ENCODE measurements at places on chromosomes 4 and X.

DNA sequence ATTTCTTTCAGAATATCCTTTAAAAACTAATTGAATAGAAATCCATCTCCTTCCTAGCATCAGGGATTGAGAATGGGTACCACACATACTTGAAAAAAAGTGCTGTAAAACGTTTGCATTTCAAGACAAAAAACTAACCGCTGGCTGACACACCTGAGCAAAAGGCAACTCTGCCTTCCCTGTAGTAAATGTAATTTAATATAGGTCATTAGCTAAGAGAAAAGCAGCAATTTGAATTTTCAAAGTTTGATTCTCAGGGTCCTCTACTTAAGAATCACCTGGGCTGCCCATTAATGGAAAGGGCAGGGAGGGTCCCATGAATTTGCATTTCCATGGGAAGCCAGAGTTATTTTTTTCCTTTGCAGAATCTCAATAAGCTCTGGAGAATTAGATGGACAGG lies 40.5 kb upstream of the SPP1 start:
- no peak for DNase-seq

DNA sequence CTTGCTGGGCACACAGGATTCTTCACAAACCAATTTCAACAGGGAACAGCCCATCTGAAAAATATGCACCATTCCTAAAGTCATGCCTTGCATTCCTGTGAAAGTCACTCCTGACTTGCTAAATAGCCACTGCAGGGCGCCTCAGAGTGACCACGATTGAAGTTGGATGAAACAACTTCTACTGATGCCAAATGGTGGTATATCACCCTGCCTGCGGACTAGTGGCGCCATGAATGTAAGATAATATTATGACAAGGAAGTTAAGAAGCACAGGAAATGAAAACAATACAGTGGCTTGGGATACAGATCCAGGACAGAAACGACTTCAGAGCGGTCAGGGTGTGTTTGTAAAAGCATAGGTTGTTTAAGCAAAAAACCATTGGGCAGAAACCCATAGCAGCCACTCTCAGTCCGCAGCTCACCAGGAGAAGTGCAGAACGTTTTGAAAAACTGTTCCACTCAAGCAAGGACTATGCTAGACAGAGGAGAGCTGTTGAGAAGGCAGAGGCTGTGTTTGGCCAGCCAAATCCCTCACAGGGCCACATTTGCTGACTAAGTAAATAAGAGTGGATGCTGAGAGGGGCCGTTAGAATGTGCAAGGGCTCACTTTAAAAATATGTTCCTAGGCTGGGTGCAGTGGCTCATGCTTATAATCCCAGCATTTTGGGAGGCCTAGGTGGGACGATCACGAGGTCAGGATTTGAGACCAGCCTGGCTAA lies 250.4 kb downstream of the PTTG2 start:
- DNase-seq = no peak

- DNase-seq = no peak
Measured at GRCh38 chr4:8149664-8150063, 8.9 kb downstream of the ABLIM2 start.

DNA sequence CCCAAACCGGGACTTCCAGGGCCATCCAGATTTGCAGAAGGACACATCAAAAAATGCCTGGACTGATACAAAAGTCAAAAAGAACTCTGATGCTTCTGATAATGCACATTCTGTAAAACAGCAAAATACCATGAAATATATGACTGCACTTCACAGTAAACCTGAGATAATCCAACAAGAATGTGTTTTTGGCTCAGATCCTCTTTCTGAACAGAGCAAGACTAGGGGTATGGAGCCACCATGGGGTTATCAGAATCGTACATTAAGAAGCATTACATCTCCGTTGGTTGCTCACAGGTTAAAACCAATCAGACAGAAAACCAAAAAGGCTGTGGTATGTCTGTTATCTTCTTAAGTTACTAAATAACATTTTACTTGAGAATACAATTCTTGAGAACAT lies 9.2 kb downstream of the PLK4 start:
- DNase-seq = no peak

GRCh38 chr4:48945981-48946380 lies 39.4 kb upstream of the OCIAD2 start:
- no peak for DNase-seq

GRCh38 chrX:38804682-38805431 lies 3.6 kb downstream of the MID1IP1 start:
- no peak for DNase-seq

- no peak for DNase-seq
Measured at GRCh38 chr4:97761445-97762114, 381.7 kb downstream of the STPG2 start.

DNA sequence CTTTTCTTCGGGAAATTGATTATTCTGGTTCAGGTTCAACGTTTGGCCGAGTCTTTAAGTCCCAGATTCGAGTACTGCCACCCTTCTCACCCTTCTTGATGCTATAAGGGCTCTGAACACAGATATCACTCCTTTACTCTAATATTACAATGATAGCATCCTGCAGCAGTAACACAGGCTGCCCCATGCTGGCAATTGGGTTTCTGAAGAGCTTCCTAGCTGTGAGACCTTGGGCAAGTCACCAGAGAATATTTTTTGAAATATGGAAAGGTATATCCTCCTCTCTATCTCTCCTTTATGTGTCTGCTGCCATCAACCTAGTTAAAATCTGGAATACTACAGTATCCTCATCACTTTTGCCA lies 297 bp upstream of the MTMR8 start:
- DNase-seq = no peak

DNA sequence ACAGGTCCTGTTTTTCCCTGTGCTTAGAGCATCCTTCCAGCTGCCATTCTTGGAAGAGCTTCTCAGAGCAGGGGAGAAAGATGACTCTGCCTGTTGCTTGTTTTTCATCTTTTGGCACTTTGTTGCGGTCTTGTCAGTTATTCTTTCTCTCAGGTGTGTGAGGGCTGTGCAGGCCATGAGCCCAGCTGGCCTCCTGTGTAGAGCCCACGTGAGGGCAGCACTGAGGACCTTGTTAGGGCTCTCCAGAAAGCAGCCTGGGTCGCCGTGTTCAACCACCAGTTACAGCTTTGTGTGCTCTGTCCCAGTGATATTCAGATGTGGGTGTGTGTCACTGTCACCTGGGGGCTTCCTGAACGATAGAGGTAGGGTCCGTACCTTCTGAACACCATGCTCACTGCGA lies 52.8 kb downstream of the NOP14 start:
- DNase-seq = no peak

DNA sequence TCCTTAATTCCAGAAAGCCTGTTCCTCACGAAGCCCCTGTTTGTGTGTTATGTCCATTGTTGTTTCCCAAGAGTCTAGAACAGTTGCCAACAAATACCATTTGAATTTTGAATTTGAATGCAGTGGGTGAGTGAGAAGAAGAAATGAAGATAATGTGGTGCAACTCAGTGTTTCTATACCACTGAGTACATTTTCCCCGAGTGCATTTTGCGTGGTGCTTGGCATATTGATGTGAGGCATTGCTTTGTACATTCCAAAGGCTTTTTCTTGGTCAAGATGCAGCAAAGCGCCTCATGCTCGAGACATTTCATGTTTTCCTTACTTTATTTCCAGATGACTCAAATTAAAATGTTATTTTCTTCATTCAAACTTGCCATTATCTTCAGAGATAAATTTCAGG lies 253.1 kb upstream of the RPS6KA3 start:
- DNase-seq = no peak

GRCh38 chr4:155914782-155915181 lies 11.3 kb downstream of the TDO2 start:
- DNase-seq = no peak

GRCh38 chr4:127771535-127772275 lies 10.4 kb upstream of the HSPA4L start:
- no peak for DNase-seq

- DNase-seq = no peak
Measured at GRCh38 chr4:52999626-53000025, 137.5 kb downstream of the RASL11B start.

- DNase-seq = no peak
Measured at GRCh38 chrX:72316408-72317110, 10.8 kb upstream of the CITED1 start.

GRCh38 chr4:5026371-5026770 lies 7.1 kb upstream of the CYTL1 start:
- no peak for DNase-seq

- DNase-seq = no peak
Measured at GRCh38 chr4:86497131-86497530, 97.0 kb upstream of the PTPN13 start.

- no peak for DNase-seq
Measured at GRCh38 chr4:21992330-21992729, 43.8 kb upstream of the KCNIP4 start.

DNA sequence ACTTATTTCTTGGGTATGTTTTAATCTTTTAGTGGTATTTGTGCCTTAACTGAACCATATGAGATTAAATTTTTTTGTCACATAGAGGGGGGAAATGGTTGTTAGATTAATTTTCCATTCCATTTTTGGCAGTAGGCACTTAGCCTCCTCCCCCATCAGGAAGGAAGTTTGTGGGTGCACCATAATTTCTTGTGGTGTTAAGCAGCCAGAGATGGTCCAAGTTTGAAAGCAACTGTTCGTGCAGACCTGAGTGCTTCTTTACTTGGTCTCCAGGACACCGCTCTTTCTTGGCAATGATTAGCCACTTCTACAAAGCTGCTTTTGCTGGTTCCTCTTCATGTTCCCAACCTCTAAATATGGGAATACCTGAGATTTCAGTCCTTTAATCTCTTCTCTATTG lies 92.7 kb upstream of the RPL34 start:
- no peak for DNase-seq

DNA sequence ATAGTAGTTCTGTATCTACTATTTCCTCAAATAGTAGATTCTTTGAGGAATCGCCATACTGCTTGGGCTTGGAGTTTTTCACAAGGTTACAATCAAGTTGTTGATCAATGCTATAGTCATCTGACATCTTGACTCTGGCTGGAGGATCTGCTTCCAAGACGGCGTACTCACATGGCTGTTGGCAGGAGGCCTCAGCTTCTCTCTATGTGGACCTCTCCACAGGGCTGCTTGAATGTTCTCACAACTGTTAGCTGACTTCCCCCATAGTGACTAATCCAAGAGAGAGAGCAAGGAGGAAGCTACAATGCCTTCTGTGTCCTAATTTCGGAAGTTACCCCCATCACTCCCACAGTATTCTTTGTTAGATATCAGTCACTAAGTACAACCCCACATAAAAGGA lies 10.3 kb downstream of the EGFL6 start:
- no peak for DNase-seq

GRCh38 chr4:7402526-7402925 lies 32.2 kb downstream of the PSAPL1 start:
- DNase-seq = no peak

- DNase-seq = no peak
Measured at GRCh38 chr4:120291541-120291940, 224.9 kb upstream of the MAD2L1 start.

DNA sequence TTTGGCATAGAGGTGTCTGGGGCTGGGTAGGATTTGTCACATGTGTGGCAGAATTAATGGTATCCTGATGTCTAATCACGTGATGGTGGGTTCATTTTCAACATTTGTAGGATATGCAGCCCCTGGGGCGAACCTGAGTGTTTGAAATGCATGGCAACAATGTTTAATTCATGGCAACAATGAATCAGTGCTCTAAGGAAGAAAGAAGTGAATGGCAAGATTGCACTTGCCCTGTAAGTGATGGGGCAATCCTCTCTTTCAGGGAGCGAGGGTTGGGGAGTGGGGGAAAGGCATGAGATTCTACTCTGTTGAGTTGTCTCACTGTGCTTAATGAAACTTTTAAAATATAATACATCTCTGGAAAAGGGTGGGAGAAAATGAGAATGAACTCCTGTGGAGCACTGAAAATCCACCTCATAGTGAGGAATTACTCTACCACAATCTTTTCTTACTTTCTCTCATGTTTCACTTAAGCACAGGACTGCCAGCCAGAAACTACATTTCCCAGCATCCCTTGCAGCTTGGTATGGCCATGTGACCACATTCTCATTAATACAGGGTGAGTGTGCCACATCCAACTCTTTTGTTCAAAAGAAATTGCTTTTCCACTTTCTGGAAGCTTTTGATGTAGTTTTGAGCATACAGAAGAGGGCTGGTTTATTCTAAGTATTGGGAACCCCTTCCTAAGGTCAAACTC lies 64.0 kb upstream of the PGM2 start:
- no peak for DNase-seq

GRCh38 chr4:182268966-182269365 lies 25.8 kb downstream of the TENM3 start:
- DNase-seq = no peak

DNA sequence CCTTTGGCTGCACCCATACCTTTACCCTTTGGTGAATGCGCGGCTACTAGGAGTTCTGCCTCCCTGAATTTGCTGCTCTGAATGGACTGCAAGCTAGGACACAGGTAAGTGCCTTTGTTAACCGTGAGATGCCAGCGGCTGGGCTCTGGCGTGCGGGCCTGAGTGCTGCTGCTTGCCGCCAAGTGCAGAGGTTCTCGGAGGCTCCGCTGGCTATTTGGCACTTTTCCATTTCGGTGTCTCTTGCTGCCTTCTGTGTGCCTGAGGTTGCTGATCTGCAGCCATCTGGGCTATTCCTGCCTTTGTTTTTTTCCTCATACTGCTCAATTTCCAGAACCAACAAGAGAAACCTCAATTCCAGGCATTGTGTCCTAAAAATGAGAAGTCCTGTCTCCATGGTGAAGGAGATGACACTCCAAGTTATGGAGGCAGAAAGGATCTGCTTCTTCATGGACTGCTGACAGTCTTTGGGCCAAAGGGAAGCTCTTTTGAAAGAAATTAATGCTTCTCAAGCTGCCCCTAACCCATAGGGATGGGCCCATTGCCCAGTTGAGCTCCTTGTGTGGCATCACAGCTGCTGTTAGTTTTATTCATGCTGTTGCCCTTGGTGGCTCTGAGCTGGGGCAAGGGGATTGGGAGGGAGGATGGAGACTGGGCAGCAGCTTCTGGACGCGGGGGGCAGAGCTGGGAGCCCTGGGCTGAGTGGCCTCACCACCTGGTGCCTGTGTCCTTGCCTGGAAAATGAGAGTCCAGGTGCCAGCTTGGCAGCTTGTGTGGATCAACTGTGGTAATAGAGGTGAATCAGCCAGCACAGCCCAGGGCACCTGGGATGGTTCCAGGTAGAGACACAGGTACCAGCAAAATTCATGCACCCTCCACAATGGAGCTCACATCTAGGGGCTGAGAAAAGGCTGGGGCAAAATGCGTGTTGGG lies 3.8 kb upstream of the TBC1D14 start:
- no peak for DNase-seq

DNA sequence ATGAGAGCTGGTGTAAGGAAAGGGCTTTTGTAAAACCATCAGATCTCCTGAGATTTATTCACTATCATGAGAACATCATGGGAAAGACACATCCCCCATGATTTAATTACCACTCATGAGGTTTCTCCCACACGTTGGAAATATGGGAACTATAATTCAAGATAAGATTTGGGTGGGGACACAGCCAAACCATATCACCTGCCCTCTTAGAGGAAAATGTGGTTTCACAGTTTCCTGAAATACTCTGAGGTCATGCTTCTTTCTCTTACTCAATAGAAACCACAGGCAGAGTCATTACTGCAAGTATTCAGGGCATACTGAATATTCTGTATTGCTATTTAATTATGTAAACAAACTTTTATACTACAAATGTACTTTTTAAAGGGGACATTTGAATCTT lies 1453.3 kb downstream of the PCDH18 start:
- DNase-seq = no peak

GRCh38 chrX:150752124-150752523 lies 58.9 kb downstream of the MTMR1 start:
- no peak for DNase-seq
